Activated naive CD8-positive, alpha-beta T cell treated with anti-CD3 and anti-CD28 coated beads, Interleukin-2, amount 10 ng/mL, durations not matched to agents 7 days and 5 days (primary cell): ENCODE measurements at places on chromosomes 12 and 14.

DNA sequence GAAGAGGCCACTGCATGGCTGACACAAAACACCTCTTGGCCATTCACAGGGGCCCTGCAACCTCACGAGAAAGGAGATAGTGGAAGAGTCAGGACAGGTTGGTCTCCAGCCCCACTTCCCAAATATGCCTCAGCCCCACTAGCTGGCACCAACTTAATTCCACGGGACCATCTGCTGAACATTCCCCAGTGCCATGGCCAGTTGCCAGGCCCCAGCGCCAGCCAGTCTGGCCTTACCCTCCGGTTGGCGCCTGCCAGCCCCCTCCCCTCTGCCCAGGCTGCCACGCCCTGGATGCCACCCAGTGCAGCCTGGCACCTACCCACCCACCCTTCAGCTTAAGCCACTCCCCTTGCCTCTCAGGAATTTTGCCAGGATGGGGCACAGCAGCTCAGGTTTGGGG, 21.2 kb upstream of the HSPB8 start:
- no peak for DNase-seq

DNA sequence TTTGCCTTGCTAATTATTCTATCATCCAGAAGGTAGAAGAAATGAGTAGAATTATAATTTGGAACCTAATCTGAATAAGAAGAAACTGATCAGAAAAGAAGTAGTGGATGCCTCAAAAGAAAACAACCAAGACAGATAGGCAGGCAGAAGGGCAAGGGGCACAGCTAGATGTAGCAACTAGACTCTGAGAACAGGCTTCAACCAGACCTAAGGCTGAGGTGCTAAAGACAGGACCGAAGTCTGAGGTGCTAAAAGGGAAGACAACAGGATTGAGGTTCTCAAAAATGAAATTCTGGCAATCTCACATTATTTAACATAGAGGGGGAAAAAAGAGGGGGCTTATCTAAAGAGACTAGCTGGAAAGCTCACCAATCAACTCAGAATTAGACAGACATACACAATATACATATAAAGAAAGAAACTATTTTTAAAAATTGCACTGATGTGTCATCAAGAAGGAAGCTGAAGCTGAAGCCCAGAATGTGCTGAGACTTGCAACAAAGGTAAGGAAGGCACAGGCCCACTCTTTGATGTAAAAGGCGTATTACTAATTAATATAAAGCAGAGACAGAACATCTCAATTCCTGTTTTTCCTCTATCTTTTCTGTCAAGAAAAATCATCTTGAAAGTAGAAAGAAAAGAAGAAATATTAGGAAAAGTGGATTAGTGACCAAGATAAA, 43.8 kb upstream of the CSRNP2 start:
- DNase-seq = no peak

DNA sequence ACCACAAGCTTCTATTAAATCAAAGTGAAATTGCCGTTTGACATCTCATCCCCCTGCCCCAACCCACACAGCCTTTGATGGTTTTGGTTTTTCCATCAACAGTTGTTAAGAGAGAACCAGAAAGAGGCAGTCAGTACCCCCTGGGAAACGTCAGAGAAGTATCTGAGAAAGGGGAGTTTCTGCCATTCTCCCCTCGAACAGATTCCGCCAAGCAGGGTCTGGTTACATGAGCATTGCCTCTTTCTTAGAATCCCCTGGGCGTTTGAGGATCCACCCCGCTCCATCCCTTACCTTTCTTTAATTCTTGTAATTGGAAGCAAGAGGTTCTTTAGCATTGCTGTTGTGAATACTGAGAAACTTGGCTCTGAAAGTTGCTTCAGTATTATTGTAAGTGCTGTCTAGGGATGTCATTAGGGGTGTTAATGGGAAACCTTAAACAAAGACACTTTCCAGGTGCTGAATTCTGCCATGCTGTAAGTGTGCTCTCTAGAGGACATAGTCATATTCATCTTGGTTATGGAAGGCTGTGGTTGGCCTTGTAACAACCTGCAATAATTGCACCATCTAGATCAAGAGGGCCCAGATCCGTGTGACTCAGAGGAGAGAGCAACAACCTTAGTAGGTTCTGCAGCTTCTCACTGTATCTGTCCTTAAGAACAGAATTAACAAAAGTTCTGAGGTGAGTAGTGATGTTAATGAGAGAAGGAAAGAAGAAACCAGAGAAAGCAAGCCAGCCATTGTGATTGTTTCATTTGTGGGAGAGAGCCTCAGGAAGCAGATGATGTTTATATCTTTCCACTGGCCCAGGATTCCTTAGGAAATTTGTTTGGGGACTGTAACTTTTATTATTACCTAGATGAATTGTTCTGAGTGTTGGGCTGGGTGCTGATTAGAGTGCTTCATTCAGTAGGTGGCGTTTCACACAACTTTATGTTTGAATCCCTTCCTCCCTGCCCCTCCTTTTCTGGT, 9.0 kb downstream of the TMBIM6 start:
- no peak for DNase-seq

- DNase-seq = no peak
Measured at GRCh38 chr12:1272142-1272541, 281.1 kb downstream of the ERC1 start.

- DNase-seq = no peak
Measured at GRCh38 chr12:38823738-38824137, 81.7 kb downstream of the CPNE8 start.

DNA sequence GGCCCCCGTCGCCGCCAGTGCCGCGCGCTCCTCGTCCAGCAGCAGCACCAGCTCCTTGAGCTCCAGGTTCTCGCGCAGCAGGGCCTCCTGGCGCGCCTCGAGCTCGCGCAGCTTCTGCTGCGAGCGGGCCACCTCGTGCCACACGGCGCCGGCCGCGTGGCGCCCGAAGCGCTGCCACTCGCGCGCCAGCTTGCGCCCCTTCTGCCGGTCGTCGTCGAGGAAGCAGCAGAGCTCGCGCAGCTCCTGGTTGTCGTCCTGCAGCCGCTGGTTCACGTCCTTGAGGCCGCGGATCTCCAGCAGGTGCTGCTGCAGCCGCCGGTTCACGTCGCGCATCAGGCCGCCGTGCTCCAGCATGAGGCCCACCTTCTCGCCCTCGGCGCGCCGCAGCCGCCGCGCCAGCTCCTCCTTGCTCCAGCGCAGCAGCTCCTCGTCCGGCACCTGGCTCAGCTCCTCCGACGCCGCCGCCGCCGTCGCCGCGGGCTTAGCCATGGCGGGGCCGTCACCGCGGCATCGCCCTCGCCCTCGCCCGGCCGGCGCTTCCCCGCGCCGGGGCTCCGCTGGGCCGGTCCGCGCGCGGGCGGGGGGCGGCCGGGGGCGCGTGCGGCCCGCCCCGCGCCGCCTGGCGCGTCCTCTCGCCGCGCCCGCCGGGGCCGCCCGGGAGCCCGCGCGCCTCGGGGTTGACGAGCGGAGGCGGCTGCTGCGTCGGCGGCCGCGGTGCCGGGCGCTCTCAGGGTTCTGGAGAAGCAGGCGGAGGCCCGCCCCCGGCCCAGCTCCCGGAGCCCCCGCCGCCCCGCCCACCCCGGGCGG, at the start of gene CCDC85C:
Gene CCDC85C, minus strand, starts transcription at position 737 of the 807 bp plus-strand sequence. Its CDS starts 248 bp downstream, at position 489.
- peak; percentile 73 for DNase-seq

- no peak for DNase-seq
Measured at GRCh38 chr12:106281056-106281782, 21.3 kb upstream of the TCP11L2 start.

- DNase-seq = no peak
Measured at GRCh38 chr12:109864916-109865315, 15.4 kb downstream of the GLTP start.

- no peak for DNase-seq
Measured at GRCh38 chr12:6458281-6459003, 6.6 kb downstream of the TAPBPL start.

GRCh38 chr14:100677554-100678468, 48.9 kb upstream of the DLK1 start:
- DNase-seq = no peak

- DNase-seq = no peak
Measured at GRCh38 chr14:70622111-70622712, 19.5 kb upstream of the TTC9 start.

GRCh38 chr12:132624910-132625630, 6.5 kb downstream of the P2RX2 start:
- DNase-seq = no peak

GRCh38 chr12:95218150-95219133, 835 bp downstream of the VEZT start:
- DNase-seq = no peak

- DNase-seq = no peak
Measured at GRCh38 chr12:17017402-17017801, 411.4 kb upstream of the LMO3 start.

- DNase-seq = no peak
Measured at GRCh38 chr14:78836777-78837176, 666.6 kb downstream of the NRXN3 start.
